Activated T-helper 2 cell treated with anti-CD3 and anti-CD28 coated beads, Interferon-gamma antibody, Interleukin-2, Interleukin-4, amounts not matched to agents 10 μg/mL and 5 μg/mL and 100 μg/mL, durations not matched to agents 14 hours and 24 hours and 36 hours (primary cell): ENCODE measurements at places on chromosomes 4 and X.

DNA sequence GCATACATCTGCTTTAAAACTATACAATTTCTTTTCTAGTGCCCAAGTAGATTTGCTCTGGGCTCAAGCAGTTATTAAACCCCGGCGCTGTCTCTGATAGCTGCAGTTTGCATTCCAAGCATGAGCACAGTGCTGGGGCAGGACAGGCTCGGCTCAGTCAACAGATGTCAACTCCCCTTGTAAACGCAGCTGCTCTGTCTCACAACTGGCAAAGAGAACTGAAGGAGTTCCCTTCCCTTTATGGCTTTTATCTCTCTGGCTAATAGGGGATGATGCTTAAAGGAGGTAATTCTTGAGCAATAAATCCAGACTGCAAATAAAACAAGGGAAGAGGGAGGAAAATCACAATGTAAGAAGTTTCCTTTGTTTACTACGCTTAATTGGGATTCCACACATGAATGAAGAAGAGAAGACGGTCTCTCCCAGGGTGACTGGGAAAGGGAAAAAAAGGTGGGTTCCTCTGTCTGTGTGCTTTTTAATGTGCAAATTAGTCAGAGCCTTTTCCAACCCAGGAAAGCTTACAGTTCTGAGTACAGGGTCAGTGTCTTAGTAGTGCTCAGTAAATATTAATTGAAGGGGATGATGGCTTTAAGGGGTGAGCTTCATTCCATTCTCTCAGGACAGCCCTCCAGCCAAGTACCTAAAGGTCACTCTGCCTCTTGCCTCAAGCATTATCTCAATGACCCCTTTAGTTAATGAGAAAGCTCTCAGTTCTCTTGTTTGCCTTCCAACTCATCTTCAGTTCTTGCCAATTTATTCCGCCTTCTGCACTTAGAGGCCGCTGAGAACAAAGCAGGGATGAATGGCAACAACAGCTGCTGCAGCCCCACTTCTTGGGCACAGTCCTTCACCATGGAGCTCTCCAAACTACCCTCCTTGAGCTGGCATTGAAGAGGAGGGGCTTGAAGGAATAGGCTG is 155.7 kb upstream of the JADE1 start:
- DNase-seq, result no peak

DNA sequence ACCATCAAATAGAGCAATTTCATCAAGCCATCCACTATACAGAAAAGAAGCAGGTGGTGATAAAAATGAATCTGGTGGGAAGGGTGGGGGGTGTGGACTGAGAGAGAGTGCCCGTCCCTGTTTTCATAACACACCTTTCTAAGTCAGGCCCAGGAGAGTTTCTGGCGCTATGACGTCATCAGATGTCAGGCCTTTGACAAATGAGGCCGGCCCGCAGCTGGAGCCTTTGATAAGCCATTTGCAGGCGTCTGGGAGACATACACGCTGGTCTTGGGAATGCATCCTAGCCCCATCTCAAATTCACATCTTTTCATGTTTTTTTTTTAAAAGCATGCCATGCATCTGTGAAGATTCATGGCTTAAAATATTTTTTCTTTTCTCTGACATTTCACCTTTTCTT is 404.5 kb downstream of the BCOR start:
- DNase-seq, result no peak

DNA sequence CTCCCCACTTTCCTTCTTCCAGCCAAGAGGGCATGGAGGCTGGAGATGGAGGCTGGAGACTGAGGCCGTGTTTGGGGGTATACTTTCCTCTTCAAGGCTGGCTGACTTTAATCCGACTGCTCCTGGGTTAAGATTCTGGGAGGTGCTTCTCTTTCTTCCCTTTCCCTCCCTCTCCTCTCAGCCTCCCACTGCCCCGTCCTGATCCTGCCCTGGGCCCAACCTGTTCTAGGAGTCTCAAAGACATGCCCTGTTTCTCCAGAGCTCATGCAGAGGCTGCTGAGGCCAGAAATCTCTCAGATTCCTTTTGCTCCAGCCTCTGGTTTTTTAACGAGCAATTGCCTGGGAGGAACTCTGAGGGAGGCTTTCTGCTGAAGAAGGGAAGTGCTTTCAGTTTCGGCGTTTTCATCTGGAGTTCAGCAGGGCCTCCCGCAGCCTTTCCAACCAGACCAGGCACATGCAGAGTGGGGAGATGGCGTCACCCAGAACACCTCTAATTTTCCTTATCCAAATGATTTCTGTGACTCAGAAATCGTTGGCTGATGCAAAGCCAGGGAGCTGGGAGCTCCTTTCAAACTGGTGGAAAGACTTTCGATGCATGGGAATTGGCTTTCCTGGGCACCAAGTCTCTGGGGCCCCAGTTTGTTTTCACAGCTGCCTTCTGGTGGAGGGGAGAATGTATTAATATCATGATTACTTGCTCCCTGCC is 34.5 kb upstream of the FAM9C start:
- no peak for DNase-seq

DNA sequence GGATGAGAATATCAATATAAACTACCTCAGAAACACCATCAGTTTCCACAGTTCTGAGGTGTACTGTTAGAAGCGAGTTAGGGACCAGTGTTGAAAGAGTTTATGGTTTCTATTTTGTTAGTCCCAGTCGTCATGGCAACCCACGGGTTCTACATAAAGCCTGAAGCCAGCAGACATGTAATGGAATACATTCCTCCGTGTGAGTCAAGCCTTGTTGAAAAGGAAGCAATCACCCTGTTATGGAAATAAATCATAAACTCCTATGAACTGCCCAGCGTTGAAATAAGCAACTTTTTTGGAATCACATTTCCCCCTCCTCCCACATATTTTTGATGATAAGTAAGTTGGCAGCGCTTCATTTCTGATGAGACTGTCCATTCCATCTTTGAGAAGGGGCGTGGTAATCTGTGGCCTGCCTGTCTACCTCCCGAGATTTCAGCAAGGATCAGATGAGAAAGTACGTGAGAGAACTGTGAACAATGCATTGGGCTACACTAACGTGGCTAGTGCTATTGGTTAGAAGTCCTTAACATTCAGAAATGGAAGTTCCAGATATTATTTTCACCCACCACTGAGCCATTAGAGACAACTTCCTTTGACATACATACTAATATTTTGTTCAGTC is 40.4 kb upstream of the PDHA1 start:
- DNase-seq, result no peak

DNA sequence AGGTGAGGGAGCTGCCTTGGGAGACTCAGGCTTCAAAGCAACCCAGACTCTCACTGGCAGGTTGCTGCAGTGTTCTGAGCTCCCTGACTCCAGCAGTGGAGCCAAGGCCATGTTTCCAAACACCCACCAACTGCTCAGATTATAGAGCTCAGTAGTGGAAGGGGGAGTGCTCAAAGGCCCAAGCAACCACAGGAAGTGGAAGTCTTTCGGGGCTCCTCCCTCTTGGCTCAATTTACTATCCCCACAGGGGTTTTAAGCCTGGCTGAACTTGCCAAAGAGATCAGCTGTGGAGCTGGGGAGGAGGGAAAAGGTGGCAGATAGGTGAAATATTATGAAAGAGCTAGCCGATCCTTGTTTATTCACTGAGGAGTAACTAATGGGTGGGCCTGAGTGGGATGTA is 82.5 kb downstream of the HPRT1 start:
- no peak for DNase-seq
